ENCODE measurements at places on chromosomes 5 and 9. TPM values are rescaled to one million over a fixed set of nuclear protein-coding genes. Genes with fewer than 3 reads are reported as not detected.

The AKNA gene
- 36.4 TPM for total RNA-seq

The PCDHGB7 gene
- total RNA-seq: 20.4 TPM

DNA sequence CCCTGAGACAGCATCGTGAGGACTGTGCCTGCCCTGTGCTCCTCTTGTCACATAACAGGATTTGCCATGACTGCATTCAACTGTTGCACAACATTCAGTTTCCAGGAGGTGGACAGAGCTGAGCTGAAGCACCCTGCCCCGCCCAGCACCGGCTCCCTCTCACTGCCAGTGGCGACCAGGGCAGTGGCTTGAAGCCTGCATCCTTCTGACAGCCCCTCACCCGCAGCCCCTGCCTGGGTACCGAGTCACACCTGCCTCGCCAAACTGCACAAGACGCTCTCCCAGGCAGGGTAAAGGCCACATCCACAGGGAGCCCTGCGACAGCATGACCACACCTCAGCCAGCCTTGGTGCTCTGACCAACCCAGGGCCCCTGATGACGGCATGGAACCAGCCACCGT lies 59.9 kb upstream of the ZNF354A start:
- H3K4me3 ChIP-seq: no peak overlapping the region
- H3K27ac ChIP-seq: no peak overlapping the region
- H3K36me3 ChIP-seq: no peaks in the 10 kb centered on the region
- no peaks in the 10 kb centered on the region for H3K4me1 ChIP-seq

The HNRNPH1 gene
- total RNA-seq: 436 TPM

The KCNMB1 gene
- 2.7 TPM for total RNA-seq

- DNase-seq: no peak
- no peak overlapping the region for H3K27ac ChIP-seq
- H3K27me3 ChIP-seq: no peaks in the 10 kb centered on the region
- H3K36me3 ChIP-seq: no peaks in the 10 kb centered on the region
- H3K4me3 ChIP-seq: peak overlapping the region; percentile 25
These were observed 60.5 kb downstream of the ZFAND5 start for GRCh38 chr9:72304538-72304937.

DNA sequence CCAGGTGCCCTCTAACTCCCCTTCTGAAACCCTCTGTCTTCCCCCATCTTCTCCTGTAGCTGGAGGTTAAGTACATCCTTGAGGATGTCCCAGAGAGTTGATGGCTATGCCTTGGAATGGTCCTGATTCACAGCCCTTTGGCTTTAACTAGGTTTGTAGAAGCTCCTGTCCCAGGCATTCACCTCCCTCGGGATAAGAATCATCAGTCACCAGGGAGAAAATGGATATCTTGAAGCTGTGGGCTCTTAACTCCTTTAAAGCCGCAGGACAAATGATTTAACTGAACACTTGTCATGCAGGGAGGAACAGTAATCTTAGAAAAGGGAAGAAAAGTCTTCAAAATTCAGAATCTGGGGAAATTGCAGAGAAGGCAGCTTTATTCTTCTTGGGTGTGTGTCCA lies 139.9 kb downstream of the PSAT1 start:
- H3K27me3 ChIP-seq: no peaks in the 10 kb centered on the region
- no peak for DNase-seq
- H3K36me3 ChIP-seq: no peaks in the 10 kb centered on the region
- H3K4me3 ChIP-seq: no peak overlapping the region

The FGF1 gene
- 0.55 TPM for total RNA-seq

DNA sequence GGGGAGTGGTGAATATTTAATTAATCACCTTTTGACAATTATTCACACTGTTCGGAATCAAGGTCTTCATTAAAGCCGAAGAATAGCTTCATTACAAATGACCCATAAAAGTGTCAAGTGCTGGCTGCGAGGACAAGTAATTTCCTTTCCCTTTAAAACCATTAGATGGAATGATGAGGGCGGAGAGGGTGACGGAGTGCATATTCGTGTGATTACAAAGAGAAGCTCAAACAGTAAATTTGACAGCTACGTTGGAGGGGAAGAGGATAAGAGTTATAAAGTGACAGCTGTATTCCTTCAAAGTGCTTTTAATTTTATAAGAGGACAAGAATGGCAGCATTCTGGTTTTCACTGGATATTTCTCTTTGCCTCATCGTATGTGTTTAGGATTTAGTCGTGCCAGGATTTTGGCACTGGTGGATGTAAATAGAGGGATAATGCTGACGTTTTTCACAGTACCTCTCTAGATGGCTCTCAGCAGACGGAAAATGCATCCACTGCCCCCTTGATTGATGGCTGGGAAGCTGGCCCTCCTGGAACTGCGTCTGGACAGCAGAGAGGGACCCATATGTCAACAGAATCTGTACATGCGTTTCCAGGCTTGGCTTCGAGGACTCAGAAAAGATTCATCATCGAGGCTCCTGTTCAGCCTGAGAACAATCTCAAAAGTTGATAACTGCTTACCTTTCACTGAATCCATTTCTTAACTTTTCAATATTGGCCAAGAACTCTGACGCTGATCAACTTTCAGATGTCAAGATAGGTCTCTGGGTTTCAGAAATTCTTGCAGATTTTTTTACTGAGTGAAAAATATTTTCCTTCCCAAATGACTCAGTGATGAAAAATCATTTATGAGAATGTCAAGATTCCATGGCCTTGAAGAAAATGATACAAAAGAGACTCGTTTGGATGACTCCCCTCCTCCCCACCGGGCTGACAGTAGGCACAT lies 50.4 kb upstream of the IRX2 start:
- H3K27me3 ChIP-seq: no peaks in the 10 kb centered on the region
- H3K27ac ChIP-seq: no peak overlapping the region
- H3K36me3 ChIP-seq: no peaks in the 10 kb centered on the region
- H3K4me1 ChIP-seq: no peaks in the 10 kb centered on the region
- no peak overlapping the region for H3K4me3 ChIP-seq

The MED27 gene
- 18.0 TPM for total RNA-seq

The FGD3 gene
- total RNA-seq: 2.0 TPM

- no peaks in the 10 kb centered on the region for H3K27me3 ChIP-seq
- no peak overlapping the region for H3K4me3 ChIP-seq
- no peaks in the 10 kb centered on the region for H3K36me3 ChIP-seq
- H3K4me1 ChIP-seq: no peaks in the 10 kb centered on the region
These were observed 65.4 kb upstream of the FCN1 start for GRCh38 chr9:134983074-134983473.

The SPATA31C1 gene
- not detected for total RNA-seq

The COL5A1 gene
- total RNA-seq: 117 TPM

GRCh38 chr5:124114911-124115310 lies 602.9 kb downstream of the CSNK1G3 start:
- DNase-seq: no peak
- no peaks in the 10 kb centered on the region for H3K36me3 ChIP-seq

The SPINK6 gene
- total RNA-seq: not detected

DNA sequence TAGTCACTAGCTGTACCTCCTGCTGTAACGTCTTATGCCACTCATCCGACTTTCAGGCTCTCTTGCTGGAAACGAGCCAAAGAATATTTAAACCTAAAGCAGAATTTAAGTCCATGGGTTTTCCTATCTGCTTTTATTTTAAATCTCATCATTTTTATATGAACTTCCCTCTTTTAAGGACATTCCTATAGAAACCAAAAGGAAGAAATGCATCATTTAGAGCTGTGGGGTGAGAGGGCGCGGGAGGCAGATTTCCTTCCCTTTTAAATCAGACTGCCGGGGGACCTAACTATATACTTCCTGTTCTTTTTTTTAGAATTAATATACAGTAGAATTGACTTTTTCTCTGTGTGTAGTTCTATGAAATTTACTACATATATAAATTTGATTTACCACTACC lies 468.8 kb downstream of the BNC2 start:
- no peak for DNase-seq
- no peak overlapping the region for H3K27ac ChIP-seq
- no peak overlapping the region for H3K4me3 ChIP-seq
- no peaks in the 10 kb centered on the region for H3K36me3 ChIP-seq

The SV2C gene
- 0.18 TPM for total RNA-seq
